Smooth muscle cell of bladder (primary cell): ENCODE measurements at places on chromosomes 5 and 9. TPM values are rescaled to one million over a fixed set of nuclear protein-coding genes. Genes with fewer than 3 reads are reported as not detected.

The TAF11L5 gene
- not detected in 2 replicates for total RNA-seq

The INSL6 gene
- total RNA-seq: not detected in 2 replicates

The EGFLAM gene
- 2.7 and 4.7 TPM in 2 replicates for total RNA-seq

The DMRT3 gene
- total RNA-seq: not detected in 2 replicates

The ZNF300 gene
- total RNA-seq: 4.6 and 5.5 TPM in 2 replicates

The SLC34A3 gene
- not detected in 2 replicates for total RNA-seq

The S100Z gene
- not detected in 2 replicates for total RNA-seq

The PDE6A gene
- under 0.01 TPM in 1 of 2 replicates, not detected in the other for total RNA-seq

The ENC1 gene
- total RNA-seq: 17.6 and 41.0 TPM in 2 replicates

The KIF12 gene
- not detected in 2 replicates for total RNA-seq

The PCDHGA7 gene
- total RNA-seq: 4.1 and 4.6 TPM in 2 replicates

The EIF4E1B gene
- total RNA-seq: not detected in 2 replicates

The CDKN2AIPNL gene
- 23.8 and 29.9 TPM in 2 replicates for total RNA-seq

The TESK1 gene
- 7.5 and 12.2 TPM in 2 replicates for total RNA-seq

The FER gene
- total RNA-seq: 20.1 and 26.9 TPM in 2 replicates

The ANKRD18B gene
- total RNA-seq: 0.28 and 0.46 TPM in 2 replicates

The EDIL3 gene
- 12.4 and 18.2 TPM in 2 replicates for total RNA-seq

The TRIM7 gene
- 1.2 and 2.8 TPM in 2 replicates for total RNA-seq

The PAIP2 gene
- 53.5 and 69.2 TPM in 2 replicates for total RNA-seq
